Caco-2 (cell line): ENCODE measurements at places on chromosomes 6 and 20. TPM values are rescaled to one million over a fixed set of nuclear protein-coding genes. Genes with fewer than 3 reads are reported as not detected.

The GJA1 gene
- 54.5 and 56.7 TPM in 2 replicates for total RNA-seq

The CAGE1 gene
- total RNA-seq: 0.26 and 0.59 TPM in 2 replicates

- DNase-seq: no peak
These were observed 86.5 kb upstream of the IFNGR1 start for GRCh38 chr6:137305691-137306090.

GRCh38 chr20:55641497-55641896 lies 363.8 kb downstream of the CBLN4 start:
- DNase-seq: no peak

DNA sequence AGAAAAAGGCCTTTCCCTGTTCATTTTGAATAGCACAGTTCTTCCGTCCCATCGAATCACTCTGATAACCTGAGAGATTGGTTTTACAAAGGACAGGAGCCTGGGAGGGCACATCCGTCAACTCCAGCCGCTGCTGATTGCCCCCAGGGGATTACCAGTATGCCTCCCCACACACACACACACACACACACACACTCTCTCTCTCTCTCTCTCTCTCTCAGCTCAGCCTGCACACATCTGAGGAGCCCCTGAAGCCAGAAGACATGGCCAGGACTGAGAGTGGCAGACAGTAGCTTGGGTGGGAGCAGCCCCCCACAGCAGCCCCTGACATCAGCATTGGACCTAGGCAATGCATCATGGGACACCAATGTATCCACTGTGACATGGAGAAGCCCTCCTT lies 13.2 kb upstream of the CDH4 start:
- no peak for DNase-seq

- no peak for DNase-seq
These were observed 27.1 kb downstream of the PDE10A start for GRCh38 chr6:165635965-165636364.
